Amygdala (tissue), 56 donors: ENCODE measurements at places on chromosomes 7 and 10.

GRCh38 chr7:5824297-5824610 is 42.8 kb upstream of the RNF216 start:
- DNase-seq: no peak

DNA sequence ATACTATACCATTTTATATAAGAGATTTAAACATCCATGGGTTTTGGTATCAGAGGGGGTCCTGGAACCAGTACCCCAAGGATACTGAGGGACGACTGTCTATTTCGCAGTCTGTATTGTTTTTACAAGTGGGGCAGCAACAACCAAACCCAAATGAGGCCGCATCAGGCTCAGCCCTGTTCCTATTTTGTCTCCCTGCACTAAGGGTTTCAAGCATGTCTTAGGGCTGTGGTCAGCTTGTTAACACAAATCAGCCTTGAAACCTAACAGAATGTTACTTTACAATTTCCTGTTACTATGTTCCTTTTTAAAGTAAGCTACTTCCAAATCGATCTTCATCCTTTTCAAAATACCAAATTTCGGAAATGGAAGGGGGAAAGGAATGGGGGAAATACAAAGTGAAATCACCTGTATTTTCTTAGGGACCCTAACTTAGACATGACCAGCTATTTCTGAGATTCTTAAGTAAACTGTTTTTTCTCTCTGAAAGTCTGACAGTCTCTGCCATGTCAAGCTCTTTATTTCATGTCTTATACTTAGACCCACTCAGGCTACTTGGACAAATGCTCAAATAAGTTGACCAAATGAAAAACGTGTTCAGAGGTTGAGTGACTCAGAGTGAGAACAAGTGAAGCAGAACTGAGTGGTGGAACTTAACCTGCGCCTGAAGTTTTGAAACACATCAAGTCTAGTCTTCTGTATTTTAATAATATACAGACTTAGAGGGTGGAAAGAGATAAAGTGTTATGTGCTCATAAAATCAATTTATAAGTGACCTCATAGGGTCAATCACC is 75.8 kb downstream of the C1GALT1 start:
- DNase-seq: no peak

- DNase-seq: no peak
Observed at GRCh38 chr10:113735913-113736312, 15.6 kb upstream of the PLEKHS1 start.

DNA sequence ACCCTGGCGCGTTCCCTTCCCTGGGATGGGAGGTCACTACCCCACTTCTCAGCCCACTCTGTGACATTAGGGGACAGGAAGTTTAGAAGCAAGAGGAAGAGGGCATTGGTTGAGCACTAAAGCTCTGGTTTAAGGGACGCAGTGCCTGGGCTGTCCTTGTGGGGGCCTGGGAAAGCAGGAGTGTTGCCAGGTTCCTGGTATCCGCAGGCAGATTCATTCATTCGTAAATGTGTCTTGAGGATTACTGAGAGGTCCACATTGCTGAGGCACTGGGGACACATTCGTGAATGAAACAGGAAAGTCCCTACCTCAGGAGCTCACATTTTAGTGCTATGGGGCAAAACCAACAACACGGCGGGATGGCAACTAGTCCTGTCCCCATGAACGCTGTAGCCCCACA is 69.4 kb downstream of the COL13A1 start:
- no peak for DNase-seq

- DNase-seq: peak; percentile 18
Observed at GRCh38 chr7:5077740-5078139, 32.1 kb downstream of the RBAK start.

DNA sequence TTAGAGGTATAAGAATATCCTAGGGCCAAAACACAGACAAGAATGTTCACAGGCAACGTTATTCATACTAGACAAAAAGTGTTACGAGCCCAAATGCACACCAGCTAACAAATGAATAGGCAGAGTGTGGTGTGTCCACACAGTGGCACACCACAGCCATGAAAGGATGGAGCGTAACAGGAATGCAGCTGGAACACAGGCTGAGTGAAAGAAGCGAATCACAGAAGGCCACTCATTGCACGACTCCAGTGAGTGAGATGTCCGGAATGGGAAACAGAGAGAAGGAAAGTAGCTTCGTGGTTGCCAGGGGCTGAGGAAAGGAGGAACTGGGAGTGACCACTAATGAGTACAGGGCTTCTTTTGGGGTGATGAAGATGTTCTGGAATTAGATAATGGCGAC is 198.8 kb downstream of the TNS3 start:
- no peak for DNase-seq

DNA sequence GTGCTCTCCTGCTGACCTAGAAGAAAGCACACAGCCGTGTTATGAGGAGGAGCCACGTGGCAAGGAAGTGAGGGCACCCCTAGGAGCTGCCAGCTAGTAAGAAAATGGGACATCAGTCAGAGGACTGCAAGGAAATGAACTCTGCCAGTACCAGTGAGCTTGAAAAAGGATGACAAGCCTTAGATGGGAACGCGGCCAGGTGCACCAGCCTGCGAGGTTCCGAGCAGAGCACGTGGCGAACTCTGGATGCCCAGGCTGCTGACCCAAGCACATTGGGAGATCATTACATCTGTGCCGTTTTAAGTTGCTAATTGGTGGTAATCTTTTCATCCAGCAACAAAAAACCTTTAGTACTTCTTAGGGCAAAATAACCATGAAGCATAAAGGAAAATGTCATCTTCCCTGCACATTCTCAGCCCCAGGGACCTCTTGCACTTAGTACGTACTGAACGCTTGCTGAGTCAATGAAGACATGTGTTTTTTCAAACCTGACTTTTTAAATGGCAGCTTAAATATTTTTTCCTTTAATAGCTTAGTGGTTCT is 69.4 kb downstream of the AMZ1 start:
- peak; percentile 63 for DNase-seq

- no peak for DNase-seq
Observed at GRCh38 chr7:3892686-3893085, 591.6 kb downstream of the SDK1 start.

DNA sequence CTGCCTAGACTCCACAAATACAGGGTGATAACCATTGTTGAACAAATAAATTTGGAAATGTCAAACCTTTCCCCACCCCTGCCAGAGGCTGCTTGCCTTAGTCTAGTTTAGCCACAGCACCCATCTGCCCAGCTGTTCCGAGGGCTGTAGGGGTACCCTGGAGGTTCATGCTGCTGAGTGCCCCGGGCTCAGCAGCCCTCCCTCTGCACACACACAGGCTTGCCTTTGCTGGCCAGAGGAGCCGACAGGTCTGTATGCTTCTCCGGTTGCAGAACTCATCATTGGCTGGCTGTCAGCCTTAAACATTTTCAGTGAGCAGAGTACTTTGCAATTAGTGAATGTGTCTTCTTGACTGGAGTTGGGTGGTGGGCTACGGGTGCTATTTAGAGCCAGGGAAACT is 122.9 kb downstream of the NRF1 start:
- DNase-seq: no peak

GRCh38 chr7:40579401-40579800 is 444.6 kb downstream of the SUGCT start:
- DNase-seq: no peak

DNA sequence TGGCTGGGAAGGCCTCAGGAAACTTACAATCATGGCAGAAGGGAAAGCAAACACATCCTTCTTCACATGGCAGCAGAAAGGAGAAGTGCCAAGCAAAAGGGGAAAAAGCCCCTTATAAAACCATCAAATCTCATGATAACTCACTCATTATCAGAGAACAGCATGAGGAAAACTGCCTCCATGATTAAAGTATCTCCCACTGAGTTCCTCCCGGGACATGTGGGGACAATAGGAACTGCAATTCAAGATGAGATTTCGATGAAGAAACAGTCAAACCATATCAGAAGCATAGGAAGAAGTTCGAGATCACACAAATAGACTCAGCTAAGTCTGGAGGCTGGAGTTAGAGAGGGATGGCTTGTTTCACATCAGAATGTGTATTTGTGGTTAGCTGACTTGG is 869.4 kb upstream of the PHF14 start:
- no peak for DNase-seq

- DNase-seq: no peak
Observed at GRCh38 chr7:22137466-22137865, 191.8 kb upstream of the CDCA7L start.

DNA sequence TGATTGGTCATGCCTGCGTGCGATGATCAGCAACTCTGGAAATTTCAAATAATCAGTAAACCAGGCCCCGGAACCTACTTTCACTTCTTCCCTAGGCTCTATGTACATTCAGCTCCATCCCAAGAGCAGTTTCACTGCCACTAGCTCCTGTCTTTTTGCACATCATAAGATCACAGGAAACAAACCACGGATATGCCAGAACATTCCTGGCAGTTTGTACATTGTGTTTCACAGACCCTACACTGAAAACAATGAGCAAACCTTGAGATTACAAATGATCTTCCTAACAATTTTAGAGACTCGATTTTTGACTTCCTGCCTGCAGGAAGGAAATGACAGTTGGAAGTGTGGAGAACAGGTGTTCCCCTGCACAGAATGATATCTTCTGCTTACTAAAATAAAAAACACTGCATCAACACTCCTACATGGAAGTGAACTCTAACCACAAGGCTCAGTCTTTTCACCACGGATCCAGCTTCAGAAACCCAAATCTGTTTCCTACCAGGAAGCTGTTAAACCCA is 7.6 kb upstream of the TMEM236 start:
- no peak for DNase-seq

DNA sequence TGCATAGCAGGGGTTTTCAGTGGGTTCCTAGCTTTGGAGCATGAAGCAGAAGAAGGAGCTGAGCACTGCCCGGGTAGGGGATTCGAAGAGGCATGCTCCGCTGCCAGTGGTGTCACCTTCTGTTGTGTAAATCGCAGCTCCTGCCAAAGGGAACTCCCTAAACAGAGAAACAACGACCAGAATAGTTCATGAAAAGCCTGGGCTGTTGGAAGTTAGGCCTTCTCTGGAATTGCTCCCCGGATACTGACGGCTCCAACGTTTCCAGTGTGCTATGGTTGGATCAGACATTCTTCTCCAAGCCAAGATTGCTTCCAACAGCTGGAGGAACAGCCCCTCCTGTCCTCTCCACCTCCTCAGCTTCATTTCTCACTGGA is 546.0 kb upstream of the FZD8 start:
- DNase-seq: no peak

GRCh38 chr7:116395141-116395791 is 104.3 kb upstream of the CAV2 start:
- DNase-seq: no peak

GRCh38 chr7:38775506-38776175 is 133.3 kb downstream of the VPS41 start:
- DNase-seq: no peak

- no peak for DNase-seq
Observed at GRCh38 chr7:92916770-92917224, 80.4 kb upstream of the CDK6 start.

DNA sequence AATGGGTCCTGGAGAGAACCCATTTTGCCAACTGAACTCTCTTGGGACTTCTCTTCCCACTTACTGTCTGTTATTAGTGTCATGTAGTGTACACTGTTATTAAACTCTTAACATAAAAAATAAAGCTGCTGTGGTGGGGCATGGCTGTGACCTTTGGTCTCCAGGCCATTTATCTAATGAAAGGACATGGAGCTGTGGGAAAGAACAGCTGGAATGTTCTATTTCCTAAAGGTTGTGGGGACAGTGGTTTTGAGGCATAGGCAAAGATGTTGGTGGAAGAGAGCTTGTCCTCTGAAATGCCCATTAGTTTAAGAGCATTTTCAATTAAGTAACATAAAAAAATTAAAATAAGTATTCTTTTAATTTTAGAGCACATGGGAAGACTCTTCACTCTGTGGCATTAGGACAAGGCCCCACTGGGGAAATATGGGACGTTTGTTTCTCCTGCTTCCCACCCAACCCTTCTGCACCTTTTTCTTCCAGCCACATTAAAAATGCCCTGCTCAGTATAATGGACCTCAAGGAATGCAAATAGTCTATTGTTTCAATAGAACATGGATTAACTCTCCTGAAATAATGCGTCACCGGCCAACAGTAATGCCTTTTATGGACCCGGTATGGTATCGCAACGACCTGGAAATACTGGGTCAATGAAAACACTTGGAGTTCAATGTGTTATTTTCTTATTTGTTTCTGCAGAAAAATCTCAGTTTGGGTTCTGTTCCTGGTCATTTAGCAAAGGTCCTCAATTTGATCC is 149.6 kb downstream of the BUB3 start:
- no peak for DNase-seq

DNA sequence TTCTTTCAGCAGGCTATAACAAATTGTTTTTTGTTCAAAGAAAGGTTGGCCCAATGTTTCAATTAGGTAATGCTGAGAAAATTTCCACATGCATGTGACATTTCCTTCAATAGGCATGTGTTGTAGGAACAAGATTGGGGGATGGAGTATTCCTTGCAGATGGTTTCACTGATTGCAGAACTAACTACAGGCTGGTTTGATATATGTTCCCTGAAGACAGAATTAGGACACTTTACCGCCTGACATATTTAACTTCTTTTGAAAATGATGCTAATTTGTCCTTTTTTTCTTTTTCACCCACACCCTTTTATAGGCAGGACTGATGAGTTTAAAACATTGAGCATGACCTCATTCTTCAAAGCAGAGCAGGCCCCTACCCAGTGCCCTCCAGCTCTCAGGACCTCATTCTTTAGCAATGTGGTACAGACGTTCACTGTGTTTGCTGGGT is 163.3 kb downstream of the CPED1 start:
- no peak for DNase-seq

- DNase-seq: no peak
Observed at GRCh38 chr7:145347271-145347670, 511.4 kb upstream of the TPK1 start.

DNA sequence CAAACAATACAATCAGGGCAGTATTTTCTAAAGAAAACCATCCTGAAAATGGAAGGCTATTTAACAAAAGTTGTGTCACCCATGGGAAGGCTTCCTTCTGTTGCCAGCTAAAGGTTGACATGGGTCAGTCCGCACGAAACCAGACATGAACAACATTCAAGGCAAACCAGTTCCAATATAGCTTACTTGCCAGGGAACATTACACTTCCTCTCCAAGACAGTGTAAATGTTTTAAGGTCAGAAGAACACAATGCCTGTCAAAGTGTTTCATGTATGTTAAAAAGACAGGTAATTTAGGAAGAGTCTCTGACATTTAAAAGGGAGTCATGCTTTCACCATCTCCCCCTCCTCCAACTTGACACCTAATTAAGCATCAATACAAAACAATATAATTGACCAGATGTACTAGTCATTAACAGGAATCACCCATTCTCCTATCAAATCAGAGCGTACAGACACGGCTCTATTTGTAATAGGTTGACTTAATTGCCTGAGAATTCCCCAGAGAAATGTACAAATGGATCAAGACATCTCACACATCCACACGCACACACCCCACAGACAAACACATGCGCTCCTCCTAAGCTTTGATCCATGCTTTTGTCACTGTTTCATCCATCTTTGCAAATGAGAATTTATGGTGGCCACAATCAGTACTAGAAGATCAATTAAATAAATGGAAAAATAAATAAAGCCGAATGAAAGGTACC is 69.5 kb downstream of the CACNA2D1 start:
- DNase-seq: no peak

DNA sequence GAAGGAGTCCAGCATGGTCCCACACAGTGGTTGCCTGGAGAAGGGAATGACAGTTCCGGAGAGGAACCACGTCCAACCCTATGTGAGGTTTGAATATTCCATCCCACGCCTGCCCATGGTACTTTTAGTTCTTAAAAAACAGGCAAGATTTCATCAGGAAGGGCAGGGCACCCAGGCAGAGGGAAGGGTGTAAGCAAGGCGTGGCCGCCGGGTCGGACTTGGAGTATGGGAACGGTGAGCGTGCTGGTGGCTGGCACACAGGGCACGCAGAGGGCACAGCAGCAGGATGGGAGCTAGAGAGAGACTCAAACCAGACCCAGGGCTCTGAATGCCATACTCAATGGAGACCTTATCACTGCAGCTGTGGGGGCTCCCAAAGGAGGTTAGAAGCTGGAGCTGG is 34.3 kb downstream of the FAM53B start:
- DNase-seq: no peak
